ENCODE measurements at places on chromosomes 1 and 21.
A peak's percentile ranks its signal among the peaks of the same experiment; 100 is the strongest.

GRCh38 chr1:22884806-22885530 lies 87.7 kb downstream of the LACTBL1 start:
- H3K36me3 ChIP-seq: no peaks in the 10 kb centered on the region
- DNase-seq: no peak
- H3K27me3 ChIP-seq: no peaks in the 10 kb centered on the region
- no peak overlapping the region for H3K4me3 ChIP-seq
- no peak overlapping the region for H3K27ac ChIP-seq

- H3K27me3 ChIP-seq: no peaks in the 10 kb centered on the region
- DNase-seq: no peak
- H3K4me1 ChIP-seq: 0 out of 2 replicates have a peak, but pooled peaks cover 6% of the 10 kb centered on the region
- no peak overlapping the region for H3K4me3 ChIP-seq
- H3K36me3 ChIP-seq: no peaks in the 10 kb centered on the region
These were observed 42.6 kb downstream of the C8B start for GRCh38 chr1:56923201-56923600.

DNA sequence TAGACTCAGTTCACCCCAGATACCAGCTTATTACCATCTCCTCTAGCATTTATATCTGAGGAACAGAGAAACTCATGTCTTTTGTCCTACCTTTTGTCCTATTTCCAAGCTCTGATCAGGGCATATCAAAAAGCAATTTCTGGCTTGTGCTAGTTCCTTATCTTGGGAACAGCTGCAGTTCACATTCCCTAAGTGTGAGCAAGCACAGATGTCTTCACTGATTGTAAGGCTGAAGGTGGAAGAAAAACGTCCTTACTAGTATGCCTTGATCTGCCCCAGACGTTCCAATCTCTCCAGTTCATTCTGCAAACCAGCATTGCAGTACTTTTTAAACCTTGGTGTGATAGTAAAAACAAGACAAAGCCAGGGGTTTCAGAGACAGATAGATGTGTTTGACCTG lies 139.8 kb downstream of the NCAM2 start:
- H3K4me3 ChIP-seq: no peak overlapping the region
- no peak overlapping the region for H3K27ac ChIP-seq
- H3K27me3 ChIP-seq: no peaks in the 10 kb centered on the region
- H3K4me1 ChIP-seq: no peaks in the 10 kb centered on the region

DNA sequence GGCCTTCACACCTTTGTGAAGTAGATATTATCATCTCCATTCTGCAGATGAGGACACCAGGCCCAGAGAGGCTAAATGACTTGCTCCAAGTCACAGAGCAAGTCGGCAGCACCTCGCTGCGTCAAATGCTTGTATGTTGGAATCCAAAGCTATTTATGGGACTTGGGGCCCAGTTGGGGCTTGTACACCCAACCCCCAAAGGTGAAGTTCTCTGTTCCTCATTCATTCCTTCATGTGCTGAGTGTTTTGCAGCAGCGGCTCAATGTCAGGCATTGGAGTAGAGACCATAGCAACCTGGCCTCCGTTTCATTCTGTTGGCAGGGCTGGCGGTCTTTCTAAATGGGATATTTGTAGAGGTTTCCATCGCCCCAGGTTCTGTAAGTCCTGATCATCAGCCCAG lies 113.4 kb upstream of the SLC25A33 start:
- no peak overlapping the region for H3K4me3 ChIP-seq
- peaks cover 5% of the 10 kb centered on the region for H3K4me1 ChIP-seq
- H3K27me3 ChIP-seq: no peaks in the 10 kb centered on the region

DNA sequence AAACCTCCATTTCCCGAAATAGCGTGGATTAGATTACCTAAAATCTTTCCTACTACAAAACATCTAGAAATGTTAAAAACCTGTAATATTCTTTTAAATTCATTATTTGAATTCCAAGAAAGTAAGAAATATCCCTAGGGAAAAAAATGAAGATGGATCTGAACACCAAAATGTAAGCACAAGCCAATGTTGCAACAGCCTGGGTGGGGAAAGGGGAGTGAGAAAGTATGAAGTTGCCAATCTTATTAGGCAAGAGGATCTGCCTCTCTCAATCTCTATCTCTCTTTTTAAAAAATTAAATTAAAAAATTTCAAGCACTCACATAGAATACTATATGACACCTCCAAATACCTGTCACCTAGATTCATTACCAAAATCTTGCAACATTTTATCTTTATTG lies 74.9 kb upstream of the IRF2BP2 start:
- no peak overlapping the region for H3K27ac ChIP-seq
- peaks cover 9% of the 10 kb centered on the region for H3K4me1 ChIP-seq
- DNase-seq: no peak
- no peak overlapping the region for H3K4me3 ChIP-seq

- no peak overlapping the region for H3K4me3 ChIP-seq
- no peaks in the 10 kb centered on the region for H3K36me3 ChIP-seq
- H3K4me1 ChIP-seq: peaks cover 4% of the 10 kb centered on the region
- H3K27me3 ChIP-seq: no peaks in the 10 kb centered on the region
These were observed 42.1 kb upstream of the OSBPL9 start for GRCh38 chr1:51574796-51575195.

DNA sequence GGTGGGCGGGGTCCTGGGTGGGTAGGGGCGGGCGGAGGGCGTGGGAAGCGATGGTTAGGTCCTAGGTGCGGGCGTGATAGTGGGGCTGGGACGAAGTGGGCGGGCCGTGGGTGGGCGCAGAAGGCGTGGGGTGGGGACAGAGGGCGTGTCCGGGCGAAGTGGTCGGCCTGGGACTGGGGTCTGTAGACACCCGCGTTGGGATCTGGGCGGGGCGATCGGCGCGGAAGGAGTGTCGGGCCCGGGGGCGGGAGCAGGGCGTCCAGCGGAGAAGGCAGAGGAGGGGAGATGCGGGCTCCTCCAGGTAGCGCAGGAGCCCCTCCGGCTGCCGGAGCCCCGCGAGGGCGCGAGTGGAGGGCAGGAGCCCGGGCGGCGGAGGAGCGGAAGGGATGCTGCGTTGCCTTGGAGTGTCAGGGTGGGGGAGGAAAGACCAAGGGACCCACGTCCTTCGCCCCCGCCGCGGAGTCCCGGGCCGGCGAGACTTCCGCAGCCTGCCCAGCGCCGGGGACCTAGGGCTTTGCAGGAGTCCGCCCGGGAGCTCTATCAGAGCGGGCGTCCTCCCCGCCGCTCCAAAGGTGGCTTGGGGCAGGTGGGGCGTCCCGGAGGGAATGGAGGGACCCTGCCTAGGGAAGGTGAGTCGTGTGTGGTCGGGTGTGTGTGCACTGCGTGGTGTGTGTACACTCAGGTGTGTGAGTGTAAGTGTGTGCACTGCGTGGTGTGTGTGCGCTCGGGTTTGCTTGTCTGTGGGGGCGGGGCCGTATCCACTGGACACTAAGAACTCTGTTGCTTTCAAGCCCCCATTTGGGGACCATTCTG lies 27.0 kb upstream of the PRSS38 start:
- no peak overlapping the region for H3K27ac ChIP-seq
- peak overlapping the region; percentile 74 for H3K4me3 ChIP-seq
- peaks cover 7% of the 10 kb centered on the region for H3K4me1 ChIP-seq
- H3K27me3 ChIP-seq: peaks cover 38% of the 10 kb centered on the region
- peak; percentile 93 for DNase-seq

DNA sequence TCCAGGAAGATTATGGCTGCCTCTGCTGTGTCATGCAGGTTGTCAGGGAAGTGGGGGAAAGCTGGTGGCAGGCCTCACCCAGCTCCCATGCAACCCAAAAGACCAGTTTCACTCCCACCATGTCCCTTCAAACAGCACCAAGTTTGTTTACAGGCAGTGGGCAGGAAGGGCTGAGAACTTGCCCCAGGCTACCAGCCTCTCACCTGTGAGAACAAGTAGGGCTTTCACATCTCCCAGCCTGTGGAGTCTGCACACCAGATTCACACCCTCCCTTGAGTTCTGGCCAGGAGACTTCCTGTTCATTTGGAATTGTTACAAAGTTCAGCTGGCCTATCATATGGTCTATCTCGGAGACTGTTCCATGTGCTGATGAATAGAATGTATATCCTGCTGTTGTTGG lies 27.8 kb downstream of the RPAP2 start:
- no peaks in the 10 kb centered on the region for H3K27me3 ChIP-seq
- DNase-seq: no peak
- H3K4me1 ChIP-seq: no peaks in the 10 kb centered on the region
- H3K4me3 ChIP-seq: no peak overlapping the region
- H3K36me3 ChIP-seq: peaks cover 13% of the 10 kb centered on the region

DNA sequence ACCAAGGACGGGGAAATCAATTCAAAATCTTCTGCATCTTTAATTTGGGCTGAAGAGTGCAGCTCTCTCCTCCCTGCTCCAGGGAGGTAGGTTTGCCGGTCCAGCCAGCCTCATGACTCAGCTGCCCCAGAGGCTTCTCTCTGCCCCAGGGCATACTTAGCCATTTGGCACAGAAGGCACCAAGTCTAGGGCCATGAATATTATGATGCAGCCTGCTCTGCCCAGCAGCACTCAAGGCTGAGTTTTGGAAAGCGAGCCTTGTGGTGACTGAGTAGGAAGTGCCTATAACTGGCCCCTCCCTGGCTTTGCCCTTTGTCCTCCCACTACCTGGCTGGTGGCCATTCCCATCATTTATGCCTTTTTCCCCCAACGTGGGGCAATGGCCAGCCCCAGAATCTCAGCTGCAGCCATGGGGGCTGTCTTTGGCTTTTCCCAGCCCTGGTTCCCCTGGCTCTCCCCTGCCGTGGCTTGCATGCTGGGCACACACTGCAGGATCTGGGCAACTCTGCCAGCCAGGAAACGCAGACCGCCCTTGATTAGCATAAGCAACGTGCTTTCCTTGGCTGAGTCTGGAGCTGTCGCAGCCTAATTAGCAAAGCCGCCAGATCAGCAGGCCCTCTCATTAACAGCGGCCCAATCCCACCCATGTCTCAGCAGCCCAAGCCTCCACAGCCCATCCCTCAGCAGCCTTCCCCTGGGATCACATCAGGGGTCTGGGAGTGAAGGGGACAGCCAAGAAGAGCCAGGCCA lies 258.6 kb upstream of the TMEM51 start:
- peaks cover 8% of the 10 kb centered on the region for H3K4me1 ChIP-seq
- no peak for DNase-seq
- no peaks in the 10 kb centered on the region for H3K36me3 ChIP-seq
- no peaks in the 10 kb centered on the region for H3K27me3 ChIP-seq
- H3K4me3 ChIP-seq: no peak overlapping the region

DNA sequence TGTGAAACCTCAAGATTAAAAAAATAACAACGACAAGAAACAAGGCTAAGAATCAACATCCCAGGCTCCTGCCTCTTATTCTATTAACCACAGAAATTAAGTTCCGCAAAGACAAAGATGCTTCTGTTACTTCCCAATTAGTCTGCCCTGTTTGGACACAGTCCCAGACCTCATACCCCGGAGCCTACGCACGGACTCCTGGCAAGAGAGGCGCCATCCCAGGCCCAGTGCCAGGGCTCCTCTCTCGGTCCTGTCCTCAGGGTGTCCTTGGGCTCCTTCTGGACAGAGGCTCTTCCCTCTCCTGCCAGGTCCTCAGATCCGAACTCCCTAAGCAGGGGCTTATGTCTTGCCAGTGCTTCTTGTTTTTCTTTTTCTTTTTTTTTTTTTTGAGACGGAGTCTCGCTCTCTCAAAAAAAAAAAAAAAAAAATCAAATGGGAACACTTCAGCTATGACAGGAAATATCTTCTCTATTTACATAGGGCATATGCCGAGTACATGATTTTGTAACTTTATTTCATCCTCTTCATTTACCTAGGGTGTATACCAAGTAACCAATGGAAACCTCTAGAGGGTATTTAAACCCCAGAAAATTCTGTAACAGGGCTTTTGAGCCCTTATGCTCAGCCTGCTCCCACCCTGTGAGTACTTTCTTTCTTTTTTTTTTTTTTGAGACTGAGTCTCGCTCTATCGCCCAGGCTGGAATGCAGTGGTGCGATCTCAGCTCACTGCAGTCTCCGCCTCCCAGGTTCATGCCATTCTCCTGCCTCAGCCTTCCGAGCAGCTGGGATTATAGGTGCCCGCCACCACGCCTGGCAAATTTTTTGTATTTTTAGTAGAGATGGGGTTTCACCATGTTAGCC lies 11.7 kb upstream of the ENO1 start:
- no peaks in the 10 kb centered on the region for H3K27me3 ChIP-seq
- no peak for DNase-seq
- H3K36me3 ChIP-seq: no peaks in the 10 kb centered on the region
- no peak overlapping the region for H3K4me3 ChIP-seq

DNA sequence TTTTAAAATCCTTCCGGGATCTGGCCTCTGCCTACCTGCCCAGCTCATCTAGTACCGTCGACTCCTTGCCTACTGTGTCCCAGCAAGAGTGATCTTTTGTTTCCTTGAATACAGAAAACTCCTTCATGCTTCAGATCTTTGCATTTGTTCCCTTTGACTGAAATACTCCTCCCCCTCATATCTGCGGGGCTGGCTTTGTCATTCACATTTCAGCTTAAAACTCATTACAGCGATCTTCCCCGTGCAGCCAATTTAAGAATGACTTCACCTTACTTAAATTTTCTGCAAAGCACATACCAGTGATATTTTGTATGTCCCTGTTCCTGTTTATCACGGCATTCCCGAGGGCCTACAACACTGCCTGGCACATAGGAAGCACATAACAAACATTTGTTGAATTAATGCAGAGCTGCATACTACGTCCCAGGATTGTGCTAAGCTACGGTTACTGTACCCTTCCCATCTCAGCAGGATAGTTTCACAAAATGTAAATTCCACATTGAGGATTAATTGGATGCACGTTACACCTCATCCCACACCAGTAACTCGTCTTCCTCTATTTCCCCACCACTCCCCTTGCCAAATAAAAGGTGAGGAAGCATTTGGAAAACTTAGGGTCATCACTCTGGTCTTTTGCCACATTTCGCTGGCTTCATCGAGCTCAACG lies 837 bp upstream of the DESI2 start:
- peak; percentile 44 for DNase-seq
- H3K27ac ChIP-seq: peak overlapping the region; percentile 90
- no peaks in the 10 kb centered on the region for H3K27me3 ChIP-seq
- no peaks in the 10 kb centered on the region for H3K36me3 ChIP-seq
- peaks cover 30% of the 10 kb centered on the region for H3K4me1 ChIP-seq

GRCh38 chr1:87330057-87330884 lies 1.6 kb downstream of the LMO4 start:
- peak overlapping the region; percentile 58 for H3K4me3 ChIP-seq
- no peaks in the 10 kb centered on the region for H3K27me3 ChIP-seq
- peak; percentile 79 for DNase-seq
- H3K36me3 ChIP-seq: no peaks in the 10 kb centered on the region
- peaks cover 40% of the 10 kb centered on the region for H3K4me1 ChIP-seq
- peak overlapping the region; percentile 92 for H3K27ac ChIP-seq

- H3K4me3 ChIP-seq: no peak overlapping the region
- DNase-seq: no peak
- H3K27ac ChIP-seq: no peak overlapping the region
- 0 out of 2 replicates have a peak, but pooled peaks cover 3% of the 10 kb centered on the region for H3K4me1 ChIP-seq
These were observed 44.7 kb upstream of the ZBTB40 start for GRCh38 chr1:22406722-22407495.

DNA sequence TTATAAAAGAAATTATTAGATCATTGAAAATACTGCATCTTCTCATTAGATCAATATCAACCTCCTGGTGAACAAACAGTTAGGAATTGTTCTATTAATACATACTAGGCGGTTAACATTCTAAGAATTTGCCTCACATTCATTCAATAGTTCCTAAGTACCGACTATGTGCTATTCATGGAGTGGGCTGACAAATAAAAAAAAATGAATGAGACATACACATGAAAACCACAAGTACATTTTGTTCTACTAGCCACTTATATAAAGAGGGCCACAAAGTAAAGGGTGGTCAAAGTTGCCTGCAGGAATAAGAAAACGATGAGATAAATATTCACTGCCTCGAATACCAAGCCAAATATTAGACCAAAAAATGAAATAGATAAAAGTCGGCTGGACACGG lies 294.4 kb downstream of the SDCCAG8 start:
- H3K4me3 ChIP-seq: no peak overlapping the region
- H3K27me3 ChIP-seq: no peaks in the 10 kb centered on the region
- no peaks in the 10 kb centered on the region for H3K36me3 ChIP-seq
- H3K27ac ChIP-seq: no peak overlapping the region
- no peaks in the 10 kb centered on the region for H3K4me1 ChIP-seq
